ENCODE measurements at places on chromosomes 16 and 17. TPM values are rescaled to one million over a fixed set of nuclear protein-coding genes. Genes with fewer than 3 reads are reported as not detected.

Gene LLGL2
- total RNA-seq, result 4.8 TPM

GRCh38 chr17:50192618-50193291 lies 8.7 kb downstream of the COL1A1 start:
- no peak for DNase-seq

GRCh38 chr16:77234611-77235010 lies 35.4 kb downstream of the SYCE1L start:
- DNase-seq, result no peak

Gene RETREG3
- 88.2 TPM for total RNA-seq

GRCh38 chr16:84746875-84747274 lies 47.1 kb downstream of the USP10 start:
- DNase-seq, result no peak

GRCh38 chr16:22810226-22810625 lies 3.7 kb upstream of the HS3ST2 start:
- DNase-seq, result no peak

DNA sequence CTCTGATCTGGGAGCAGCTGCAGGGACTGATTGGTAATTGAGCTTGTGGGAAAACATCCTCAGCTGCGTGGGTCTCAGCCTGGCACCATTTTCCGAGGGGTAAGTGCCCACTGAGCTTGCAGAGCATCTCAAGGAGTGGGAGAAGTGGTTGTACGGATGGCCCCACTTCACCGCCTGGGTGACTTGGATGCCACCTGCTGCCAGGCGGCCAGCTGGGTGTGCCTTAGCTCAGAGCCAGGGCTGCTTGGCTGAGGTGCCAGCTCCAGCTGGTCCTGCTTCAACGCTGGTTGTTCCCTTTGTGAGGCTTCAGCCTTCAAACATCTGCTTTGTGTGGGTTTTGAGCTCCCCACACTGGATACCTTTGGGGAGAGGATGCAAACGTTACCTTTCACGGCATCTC lies 482.7 kb upstream of the EEF2KMT start:
- no peak for DNase-seq

Gene NXN
- 177 TPM for total RNA-seq

Gene KRTAP4-9
- not detected for total RNA-seq

Gene PRSS8
- not detected for total RNA-seq

Gene C16orf46
- total RNA-seq, result 1.0 TPM

DNA sequence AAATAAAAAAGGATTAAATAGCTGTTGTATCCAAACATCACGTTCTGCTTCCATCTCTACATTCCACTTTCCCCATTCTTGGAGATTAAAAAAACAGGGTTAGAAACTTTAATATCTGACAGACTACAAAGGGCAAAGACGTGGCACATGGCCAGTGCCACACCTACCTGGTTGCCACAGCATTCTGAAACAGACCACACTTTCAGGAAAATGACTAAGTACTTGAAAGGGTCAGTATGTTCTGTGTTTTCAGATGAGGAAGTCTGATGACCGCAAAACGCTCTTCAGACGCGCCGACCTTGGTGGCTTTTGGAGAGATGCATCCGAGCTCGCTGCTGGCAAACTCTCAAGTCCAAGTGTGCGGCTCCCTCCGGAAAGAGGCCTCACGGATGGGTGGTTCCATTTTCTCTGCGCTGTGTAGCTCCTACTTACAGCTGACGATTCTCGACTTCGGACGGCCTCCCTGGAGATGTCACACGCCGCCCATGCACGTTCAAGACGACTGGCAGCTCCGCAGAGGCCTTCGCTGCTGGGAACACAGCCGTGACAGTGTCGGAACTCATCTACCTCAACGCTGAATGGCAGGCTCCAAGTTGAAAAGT lies 15.5 kb downstream of the MAP1LC3B start:
- DNase-seq, result no peak

GRCh38 chr17:74623693-74624093 lies at the start of gene CD300E:
CD300E (minus strand) TSS chr17:74623738; CDS start chr17:74623621, 117 bp downstream.
- DNase-seq, result no peak

Data from glutamatergic neuron (in vitro differentiated cells).